ENCODE measurements at places on chromosomes 12 and 14. TPM values are rescaled to one million over a fixed set of nuclear protein-coding genes. Genes with fewer than 3 reads are reported as not detected.

GRCh38 chr12:53332744-53333143, 3.4 kb downstream of the SP7 start:
- no peak for DNase-seq
- H3K4me3 ChIP-seq = no peak overlapping the region
- no peak overlapping the region for H3K27ac ChIP-seq
- peaks cover 24% of the 10 kb centered on the region for H3K27me3 ChIP-seq
- H3K36me3 ChIP-seq = no peaks in the 10 kb centered on the region
- H3K4me1 ChIP-seq = peaks cover 2% of the 10 kb centered on the region

DNA sequence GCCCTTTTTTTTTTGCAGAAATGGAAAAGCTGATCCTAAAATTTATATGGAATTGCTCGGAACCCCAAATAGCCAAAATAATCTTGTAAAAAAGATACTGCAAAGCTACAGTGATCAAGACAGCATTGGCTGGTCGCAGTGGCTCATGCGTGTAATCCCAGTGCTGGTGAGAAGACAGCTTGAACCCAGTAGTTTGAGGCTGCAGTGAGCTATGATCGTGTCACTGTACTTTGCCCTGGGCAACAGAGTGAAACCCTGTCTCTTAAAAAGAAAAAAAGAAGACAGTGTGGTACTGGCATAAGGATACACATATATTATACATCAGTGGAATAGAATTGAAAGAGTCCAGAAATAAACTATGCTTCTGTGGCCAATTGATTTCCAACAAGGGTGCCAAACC, 5.4 kb downstream of the ITGB7 start:
- peaks cover 81% of the 10 kb centered on the region for H3K4me1 ChIP-seq
- no peak for DNase-seq
- H3K4me3 ChIP-seq = no peak overlapping the region

DNA sequence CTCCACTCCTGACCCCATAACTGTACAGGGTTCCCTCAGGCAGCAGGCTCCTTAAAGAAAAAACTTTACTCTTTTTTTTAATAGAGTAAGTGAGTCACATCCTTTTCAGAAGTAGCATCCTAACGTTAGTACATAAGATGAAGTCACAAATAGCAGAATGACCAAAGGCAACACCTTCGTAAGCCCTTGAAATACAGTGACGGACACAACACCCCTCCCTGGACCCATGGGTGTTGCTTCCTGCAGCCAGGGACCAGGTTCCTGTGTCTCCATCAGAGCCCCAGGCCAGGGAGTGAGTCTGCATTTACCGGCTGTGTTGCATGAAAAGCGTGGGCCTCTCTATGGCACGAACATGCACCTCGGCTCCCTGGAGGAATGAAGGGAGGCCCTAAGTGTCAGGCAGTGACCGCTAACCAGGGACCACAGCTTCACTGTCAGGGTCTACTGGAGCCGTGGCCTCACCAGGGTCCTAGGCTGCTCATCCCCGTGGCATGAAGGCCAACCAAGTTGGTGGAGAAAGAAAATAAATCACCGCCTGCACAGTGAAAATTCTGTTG, 340.0 kb upstream of the SFSWAP start:
- no peak overlapping the region for H3K4me3 ChIP-seq
- no peaks in the 10 kb centered on the region for H3K4me1 ChIP-seq
- DNase-seq = no peak
- no peaks in the 10 kb centered on the region for H3K36me3 ChIP-seq

GRCh38 chr12:12992418-12993130, 7.5 kb downstream of the HEBP1 start:
- no peak overlapping the region for H3K27ac ChIP-seq
- DNase-seq = no peak
- no peaks in the 10 kb centered on the region for H3K27me3 ChIP-seq

DNA sequence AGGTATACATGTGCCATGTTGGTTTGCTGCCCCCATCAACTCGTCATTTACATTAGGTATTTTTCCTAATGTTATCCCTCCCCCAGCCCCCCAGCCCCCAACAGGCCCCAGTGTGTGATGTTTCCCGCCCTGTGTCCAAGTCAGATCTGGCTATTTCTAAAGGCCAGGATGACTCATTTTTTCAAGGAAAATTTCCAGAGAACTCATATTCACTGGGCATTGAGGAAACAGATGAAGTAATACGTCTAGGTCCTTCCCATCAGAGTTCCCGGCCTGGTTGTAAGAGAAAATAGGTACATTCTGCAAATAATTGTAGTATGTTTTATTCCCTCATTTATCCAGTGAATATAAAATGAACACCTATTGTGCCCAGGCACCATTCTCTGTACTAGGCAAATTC, 345.2 kb downstream of the BCL11B start:
- H3K4me1 ChIP-seq = peaks cover 67% of the 10 kb centered on the region
- H3K36me3 ChIP-seq = peaks cover 6% of the 10 kb centered on the region
- H3K4me3 ChIP-seq = no peak overlapping the region
- H3K27ac ChIP-seq = no peak overlapping the region

- no peak overlapping the region for H3K27ac ChIP-seq
- DNase-seq = no peak
- peaks cover 28% of the 10 kb centered on the region for H3K27me3 ChIP-seq
- H3K4me1 ChIP-seq = peaks cover 5% of the 10 kb centered on the region
Measured at GRCh38 chr12:75888399-75888798, 143.2 kb downstream of the PHLDA1 start.

DNA sequence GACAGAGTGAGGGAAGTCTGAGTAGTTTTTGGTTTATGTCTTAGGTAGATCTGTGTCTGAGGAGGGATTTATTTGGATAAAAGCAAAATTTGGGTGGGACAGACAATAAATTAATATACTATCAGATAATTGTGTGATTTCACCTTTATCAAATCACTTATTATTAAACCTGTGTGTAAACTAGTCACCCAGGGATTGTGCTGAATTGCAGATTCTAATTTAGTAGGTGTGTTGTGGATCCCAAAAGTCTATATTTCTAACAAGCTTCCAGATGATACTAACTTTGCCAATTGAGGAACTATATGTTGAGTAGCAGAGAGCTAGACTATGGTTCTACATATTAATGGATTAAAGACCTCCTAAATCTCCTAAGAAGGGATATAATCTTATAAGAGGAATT, 978.5 kb upstream of the FBXO33 start:
- no peak for DNase-seq
- no peaks in the 10 kb centered on the region for H3K36me3 ChIP-seq
- no peak overlapping the region for H3K27ac ChIP-seq

APOLD1 gene
- total RNA-seq = 7.0 TPM

- peaks cover 41% of the 10 kb centered on the region for H3K27me3 ChIP-seq
- no peaks in the 10 kb centered on the region for H3K36me3 ChIP-seq
- H3K4me3 ChIP-seq = no peak overlapping the region
- DNase-seq = no peak
Measured at GRCh38 chr14:99654235-99654985, 9.5 kb downstream of the HHIPL1 start.

DNA sequence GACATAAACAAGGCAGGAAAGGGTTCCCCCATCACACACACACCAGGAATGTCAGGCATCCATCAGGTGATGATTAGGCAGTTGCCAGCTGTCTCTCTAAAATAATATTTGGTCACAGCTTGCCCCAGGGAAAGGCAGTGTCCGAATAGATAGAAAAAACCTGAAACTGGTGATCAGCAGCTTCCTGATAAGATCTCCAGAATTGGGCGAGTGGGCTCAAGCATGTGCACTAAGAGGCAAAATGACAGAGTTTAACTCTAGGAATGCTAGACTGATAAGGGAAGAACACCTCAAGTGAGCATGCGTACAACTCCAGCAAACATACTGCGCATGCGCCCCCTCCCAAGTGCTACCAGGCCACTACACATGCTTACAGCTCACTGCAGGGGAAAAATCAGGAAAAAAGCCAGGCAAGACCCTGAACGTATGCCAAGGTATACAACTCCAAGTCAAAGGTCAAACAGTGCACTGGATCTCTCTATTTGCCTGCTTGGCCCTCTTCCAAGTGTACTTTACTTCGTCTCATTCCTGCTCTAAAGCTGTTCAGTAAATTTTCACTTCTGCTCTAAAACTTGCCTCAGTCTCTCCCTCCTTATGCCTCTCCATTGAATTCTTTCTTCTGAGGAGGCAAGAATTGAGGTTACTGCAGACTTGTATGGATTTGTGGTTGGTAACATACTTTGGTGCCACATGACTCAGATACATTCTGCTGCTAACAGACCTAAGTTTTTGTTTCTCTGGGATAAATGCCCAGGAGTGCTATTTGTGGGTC, 73.5 kb upstream of the VASH1 start:
- no peaks in the 10 kb centered on the region for H3K4me1 ChIP-seq
- no peak overlapping the region for H3K27ac ChIP-seq
- H3K4me3 ChIP-seq = no peak overlapping the region
- H3K27me3 ChIP-seq = peaks cover 26% of the 10 kb centered on the region

GRCh38 chr12:10191865-10192264, 13.0 kb downstream of the TMEM52B start:
- H3K4me1 ChIP-seq = no peaks in the 10 kb centered on the region
- DNase-seq = no peak
- no peaks in the 10 kb centered on the region for H3K36me3 ChIP-seq
- H3K4me3 ChIP-seq = no peak overlapping the region
- peaks cover 8% of the 10 kb centered on the region for H3K27me3 ChIP-seq

DNA sequence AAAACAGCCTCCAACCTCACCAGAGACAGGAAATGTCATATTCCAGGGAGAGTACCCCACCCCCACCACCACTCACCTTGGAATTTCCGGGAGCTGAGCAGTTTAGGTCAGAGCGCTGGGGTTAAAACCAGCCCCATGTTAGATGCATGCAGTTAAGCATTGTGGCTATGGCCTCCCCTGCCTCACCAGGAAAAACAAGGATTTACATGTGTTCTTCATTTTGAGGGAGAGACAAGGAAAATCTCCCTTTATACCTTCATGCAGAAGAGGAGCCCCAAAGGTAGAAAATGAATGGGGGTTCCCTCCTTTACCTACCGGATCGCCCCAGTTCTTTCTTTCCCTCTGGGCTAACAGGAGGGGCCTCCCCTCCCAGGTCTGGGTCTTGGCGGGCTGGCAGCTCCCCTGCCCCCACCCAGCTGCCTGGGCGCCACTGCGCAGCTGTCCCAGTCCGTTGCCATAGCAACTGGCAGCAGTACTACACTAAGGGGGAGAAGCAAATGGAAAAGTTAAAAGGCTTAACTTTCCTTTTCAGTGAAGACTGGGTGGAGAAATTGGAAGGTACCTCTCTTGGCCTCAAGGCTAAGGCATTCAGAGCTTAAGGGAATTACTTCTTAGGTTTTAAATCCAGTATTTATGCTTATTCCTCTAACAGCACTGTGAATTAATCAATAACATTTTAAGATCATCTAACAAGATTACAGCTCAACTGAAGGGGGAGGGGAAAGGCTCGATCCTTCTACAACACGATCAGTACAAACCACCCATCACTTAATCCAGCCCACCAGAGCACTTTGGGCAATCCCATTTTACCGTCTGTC, 20.5 kb downstream of the CBX5 start:
- peak overlapping the region; percentile 59 for H3K4me3 ChIP-seq
- no peaks in the 10 kb centered on the region for H3K27me3 ChIP-seq
- H3K4me1 ChIP-seq = peaks cover 39% of the 10 kb centered on the region
- peak; percentile 68 for DNase-seq
- peaks cover 36% of the 10 kb centered on the region for H3K36me3 ChIP-seq

ISM2 gene
- total RNA-seq = 0.53 TPM

DNA sequence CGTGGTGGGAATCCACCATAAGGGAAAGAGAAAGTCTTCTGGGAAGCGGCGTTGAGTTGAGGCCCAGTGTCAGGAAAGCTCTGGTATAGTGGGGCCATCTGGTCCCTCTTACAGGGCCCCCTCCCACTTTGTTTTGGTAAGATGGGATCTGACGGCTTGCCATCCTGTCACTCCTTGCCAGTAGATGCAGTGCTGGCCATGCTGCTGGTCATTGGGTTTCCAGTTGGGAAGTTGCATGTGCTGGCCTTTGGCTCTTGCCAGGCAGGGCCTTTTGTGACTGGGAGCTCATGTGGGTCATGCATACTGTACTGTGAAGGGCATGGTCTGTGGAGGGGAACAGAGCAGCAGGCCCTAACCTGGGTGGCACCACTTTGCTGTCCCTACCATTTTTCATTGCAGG, 3.8 kb downstream of the TRAF3 start:
- H3K4me1 ChIP-seq = peaks cover 73% of the 10 kb centered on the region
- peak overlapping the region; percentile 73 for H3K27ac ChIP-seq
- H3K4me3 ChIP-seq = peak overlapping the region; percentile 88
- H3K27me3 ChIP-seq = no peaks in the 10 kb centered on the region
- DNase-seq = no peak

CIDEB gene
- total RNA-seq = 14.0 TPM

PLEKHD1 gene
- 0.05 TPM for total RNA-seq

DNA sequence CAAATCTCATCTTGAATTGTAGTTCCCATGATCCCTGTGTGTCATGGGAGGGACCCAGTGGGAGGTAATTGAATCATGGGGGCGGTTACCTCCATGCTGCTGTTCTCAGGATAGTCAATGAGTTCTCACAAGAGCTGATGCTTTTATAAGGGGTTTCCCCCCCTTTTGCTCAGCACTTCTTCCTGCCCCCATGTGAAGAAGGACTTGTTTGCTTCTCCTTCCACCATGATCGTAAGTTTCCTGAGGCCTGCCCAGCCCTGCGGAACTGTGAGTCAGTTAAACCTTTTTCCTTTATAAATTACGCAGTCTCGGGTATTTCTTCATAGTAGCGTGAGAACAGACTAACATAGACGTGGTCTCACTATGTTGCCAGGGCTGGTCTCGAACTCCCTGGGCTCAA, 56.1 kb upstream of the EIF5 start:
- no peak overlapping the region for H3K4me3 ChIP-seq
- no peak overlapping the region for H3K27ac ChIP-seq
- peaks cover 54% of the 10 kb centered on the region for H3K27me3 ChIP-seq

- no peaks in the 10 kb centered on the region for H3K36me3 ChIP-seq
- peaks cover 3% of the 10 kb centered on the region for H3K27me3 ChIP-seq
- no peak for DNase-seq
- H3K4me1 ChIP-seq = peaks cover 16% of the 10 kb centered on the region
- no peak overlapping the region for H3K4me3 ChIP-seq
Measured at GRCh38 chr14:51681411-51681810, 29.7 kb downstream of the FRMD6 start.

DNA sequence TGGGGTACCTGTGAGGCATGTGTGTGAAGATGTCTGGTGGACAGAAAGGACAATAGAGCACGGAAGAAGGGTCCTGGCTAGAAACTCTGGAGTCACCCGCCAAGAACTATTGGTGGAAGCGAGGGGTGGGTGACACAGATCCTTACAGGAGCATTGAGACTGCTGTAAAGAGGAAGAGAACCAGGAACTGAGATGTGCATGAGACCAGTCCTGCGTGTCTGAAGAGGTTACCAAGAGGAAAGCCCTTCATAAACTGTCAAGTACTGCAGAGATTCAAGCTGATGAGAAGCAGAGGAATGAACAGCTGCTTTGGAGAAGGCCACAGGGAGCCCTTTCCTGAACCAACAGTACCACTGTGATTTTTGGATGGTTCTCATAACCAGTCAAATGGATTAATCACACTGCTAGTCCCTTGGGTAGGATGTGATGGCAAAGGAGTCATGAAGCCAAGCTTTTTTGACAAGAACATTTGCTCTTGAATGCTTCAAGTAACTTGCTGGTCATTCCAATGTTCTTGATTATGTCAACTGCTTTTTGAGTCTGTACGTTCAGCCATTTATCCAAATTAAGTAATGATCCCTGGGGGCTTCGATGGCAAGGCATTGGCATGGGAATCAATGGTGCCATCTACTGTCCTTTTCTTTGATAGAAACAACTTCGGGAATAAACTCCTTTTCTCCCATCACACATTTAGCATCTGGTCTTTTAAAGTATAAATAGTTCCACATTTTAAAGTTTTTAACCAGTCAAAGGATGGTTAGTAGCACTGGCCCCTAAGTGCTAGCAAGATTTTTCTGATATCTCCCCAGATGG, 42.9 kb downstream of the GPR135 start:
- no peaks in the 10 kb centered on the region for H3K4me1 ChIP-seq
- no peaks in the 10 kb centered on the region for H3K36me3 ChIP-seq

- DNase-seq = no peak
- H3K27ac ChIP-seq = no peak overlapping the region
- H3K36me3 ChIP-seq = no peaks in the 10 kb centered on the region
- H3K4me3 ChIP-seq = no peak overlapping the region
- H3K4me1 ChIP-seq = no peaks in the 10 kb centered on the region
Measured at GRCh38 chr14:36848213-36848612, 186.6 kb downstream of the PAX9 start.

All from activated CD4-positive, alpha-beta T cell treated with anti-CD3 and anti-CD28 coated beads for 36 hours (primary cell).